ENCODE measurements at places on chromosomes 6 and 20.

DNA sequence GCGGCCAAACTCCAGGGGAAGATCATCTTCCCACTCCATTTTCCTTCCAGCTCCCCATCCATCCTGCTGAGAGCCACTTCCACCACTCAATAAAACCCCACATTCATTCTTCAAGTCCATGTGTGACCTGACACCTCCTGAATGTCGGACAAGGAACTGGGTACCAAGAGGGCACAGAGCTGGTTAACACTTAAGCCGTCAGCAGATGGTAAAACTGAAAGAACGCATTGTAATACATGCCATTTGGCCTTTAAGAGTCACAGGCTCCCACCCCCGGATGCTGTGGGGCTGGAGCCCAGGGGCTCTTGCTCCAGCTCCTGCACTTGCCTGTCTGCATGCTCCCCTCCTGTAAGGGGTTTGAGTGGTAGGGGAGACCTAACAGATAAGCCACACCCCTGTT is 753.9 kb downstream of the COL12A1 start:
- no peak for DNase-seq

DNA sequence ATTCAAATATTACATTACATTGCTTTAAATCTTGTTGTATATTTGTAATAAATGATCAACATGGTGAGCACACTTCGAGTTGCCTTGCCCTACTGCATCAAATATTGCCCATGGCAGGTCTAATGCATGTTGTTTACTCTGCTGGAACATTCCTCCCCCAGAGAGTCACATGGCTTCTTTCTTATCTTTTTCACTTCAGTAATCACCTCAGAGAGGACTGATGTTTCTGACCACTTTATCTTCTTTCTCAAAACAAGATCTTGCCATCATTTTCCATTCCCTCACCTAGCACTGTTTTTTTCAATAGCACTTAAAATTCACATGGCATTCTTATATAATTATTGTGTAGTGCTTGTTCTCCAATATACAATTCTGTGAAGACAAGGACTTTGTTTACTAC is 243.5 kb upstream of the THEMIS start:
- no peak for DNase-seq

DNA sequence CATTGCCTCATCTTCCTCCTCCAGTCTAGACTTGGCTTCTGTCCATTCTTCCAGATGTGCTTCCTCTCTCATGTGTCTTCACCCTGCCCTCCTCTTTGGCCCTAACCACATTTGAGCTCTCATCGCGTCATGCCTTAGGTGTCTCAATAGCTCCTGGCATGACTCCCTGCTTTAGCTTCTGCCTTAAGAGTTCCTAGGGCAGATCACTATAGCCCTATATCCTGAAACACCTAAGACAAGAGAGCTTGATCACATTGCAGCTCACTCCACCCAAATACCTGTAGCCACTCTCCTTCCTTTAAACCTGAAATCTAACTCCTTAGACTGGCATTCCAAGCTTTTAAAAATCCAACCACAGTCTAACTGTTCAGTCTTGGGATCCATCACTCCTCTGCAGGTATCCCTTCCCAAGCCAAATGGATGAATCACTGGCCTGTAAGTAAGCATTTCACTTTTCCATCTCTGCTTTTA is 69.0 kb upstream of the STXBP5 start:
- no peak for DNase-seq

- DNase-seq = no peak
These were observed 96.7 kb upstream of the OPRM1 start for GRCh38 chr6:153942361-153942760.

Measured in pons (tissue), 1 donor.